ENCODE measurements at places on chromosomes 6 and 20.

GRCh38 chr20:19619904-19620430, 138.1 kb upstream of the RIN2 start:
- DNase-seq = no peak

DNA sequence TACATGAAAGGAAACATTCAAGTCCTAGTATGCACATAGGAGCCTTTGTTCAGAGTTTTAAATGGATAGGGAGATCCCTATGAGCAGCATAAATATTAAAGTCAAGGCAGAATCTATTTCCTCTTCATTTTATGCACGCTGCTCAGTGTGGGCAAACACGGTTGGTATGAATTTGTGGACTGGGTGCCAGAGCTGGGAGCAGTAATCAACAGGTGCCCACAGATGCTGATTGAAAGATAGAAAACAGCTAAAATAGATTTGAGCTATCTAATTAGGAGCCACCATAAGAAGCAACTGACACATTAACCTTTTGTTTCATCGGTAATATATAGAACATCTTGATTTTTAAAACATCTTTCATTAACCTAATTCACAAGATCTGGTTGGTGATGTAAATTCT, 175.5 kb downstream of the EYS start:
- DNase-seq = no peak

DNA sequence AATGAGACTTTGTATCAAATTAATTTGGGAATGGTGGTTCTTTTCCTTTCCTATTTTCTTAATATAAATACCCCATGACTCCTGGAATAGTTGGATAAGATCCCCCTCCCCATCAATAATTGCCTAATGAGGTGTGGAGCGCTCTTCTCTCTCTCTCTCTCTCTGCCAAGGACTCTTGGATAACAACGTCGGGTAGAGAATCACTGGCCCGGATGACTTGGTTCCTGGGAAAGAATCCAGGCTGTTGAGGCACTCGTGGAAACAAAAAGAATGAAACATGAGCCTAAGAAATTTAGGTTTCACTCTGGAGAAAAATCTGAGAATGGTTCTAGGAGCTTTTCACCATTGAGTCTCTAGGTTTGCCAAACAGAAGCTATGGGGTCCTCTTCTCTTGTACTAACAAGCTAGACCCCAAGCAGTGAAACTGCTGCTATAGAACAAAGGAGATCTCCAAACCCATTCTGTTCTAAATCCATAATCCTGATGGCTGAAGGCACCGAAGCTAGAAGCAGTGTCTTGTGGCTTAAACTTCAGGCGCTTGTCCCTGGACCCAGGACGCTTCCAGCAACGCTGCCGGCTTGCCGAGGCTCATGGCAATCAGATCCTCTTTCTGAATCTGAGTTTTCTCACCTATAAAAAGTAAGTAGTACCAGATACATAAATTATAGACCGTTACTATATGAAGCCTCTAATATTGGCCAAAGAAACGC, 241.6 kb upstream of the BTBD3 start:
- no peak for DNase-seq

- no peak for DNase-seq
Measured at GRCh38 chr20:48942730-48943129, 21.2 kb downstream of the ARFGEF2 start.

DNA sequence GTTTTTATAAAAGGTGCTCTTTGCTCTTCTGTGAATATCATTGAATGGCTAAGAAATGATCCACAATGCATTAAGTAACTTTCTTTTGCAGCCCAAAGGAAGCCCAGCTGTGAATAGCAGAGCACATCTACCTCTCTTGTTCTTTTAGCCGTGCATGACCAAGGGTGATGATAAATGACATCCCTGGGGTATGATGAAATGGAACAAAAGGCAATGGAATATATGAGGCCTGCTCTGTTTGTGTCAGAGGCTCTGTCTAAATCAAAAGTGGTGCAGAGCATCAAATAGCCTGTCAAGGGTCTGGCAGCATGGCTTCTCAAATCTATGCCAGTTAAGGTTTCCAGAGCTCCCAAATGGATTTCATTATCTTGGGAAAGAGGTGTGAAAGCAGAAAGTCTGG, 362.6 kb upstream of the RNF217 start:
- no peak for DNase-seq

- DNase-seq = no peak
Measured at GRCh38 chr6:88287696-88288095, 121.5 kb upstream of the CNR1 start.
